ENCODE measurements at places on chromosomes 6 and 20. TPM values are rescaled to one million over a fixed set of nuclear protein-coding genes. Genes with fewer than 3 reads are reported as not detected.
A peak's percentile ranks its signal among the peaks of the same experiment; 100 is the strongest.

GRCh38 chr20:4053071-4053919, 37.9 kb upstream of the RNF24 start:
- no peak for DNase-seq

DNA sequence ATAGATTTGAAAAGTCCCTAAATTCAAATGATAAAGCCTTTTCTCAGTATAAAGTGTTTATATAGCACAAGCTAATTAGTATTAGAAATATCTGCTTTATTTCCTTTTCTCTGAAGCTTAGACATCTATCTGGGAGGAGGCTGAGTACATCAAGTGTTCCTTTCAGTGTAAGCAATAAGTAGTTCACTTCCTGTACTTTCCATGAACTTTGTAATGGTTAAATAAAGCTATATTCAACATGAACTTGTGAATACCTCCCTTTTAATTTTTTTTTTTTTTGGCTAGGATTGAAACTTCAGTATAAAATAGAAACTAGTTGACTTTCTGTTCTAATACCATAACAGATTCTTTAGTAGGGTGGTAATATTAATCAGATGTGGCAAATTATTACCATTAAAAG, 190.9 kb downstream of the CENPW start:
- DNase-seq = no peak

- no peak for DNase-seq
Measured at GRCh38 chr20:24376311-24377099, 92.9 kb upstream of the SYNDIG1 start.

DNA sequence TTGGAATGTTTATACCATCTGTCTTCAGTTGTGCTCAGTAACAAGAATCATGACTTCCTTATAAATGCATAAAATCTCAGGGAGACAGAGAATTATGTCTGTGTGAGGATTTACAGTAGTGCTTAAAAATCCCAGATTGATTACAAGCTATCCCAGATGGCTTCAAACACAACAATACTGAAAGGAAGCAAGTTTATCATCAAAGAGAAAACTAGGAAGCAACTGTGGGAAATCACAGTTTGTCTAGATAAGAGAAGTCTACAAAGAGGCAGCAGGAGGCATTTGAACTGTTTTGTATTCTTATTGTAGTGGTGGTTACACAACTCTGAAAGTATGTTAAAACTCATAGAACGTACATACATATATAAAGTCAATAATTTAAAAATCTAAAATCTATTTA, 104.4 kb upstream of the SALL4 start:
- DNase-seq = no peak

DNA sequence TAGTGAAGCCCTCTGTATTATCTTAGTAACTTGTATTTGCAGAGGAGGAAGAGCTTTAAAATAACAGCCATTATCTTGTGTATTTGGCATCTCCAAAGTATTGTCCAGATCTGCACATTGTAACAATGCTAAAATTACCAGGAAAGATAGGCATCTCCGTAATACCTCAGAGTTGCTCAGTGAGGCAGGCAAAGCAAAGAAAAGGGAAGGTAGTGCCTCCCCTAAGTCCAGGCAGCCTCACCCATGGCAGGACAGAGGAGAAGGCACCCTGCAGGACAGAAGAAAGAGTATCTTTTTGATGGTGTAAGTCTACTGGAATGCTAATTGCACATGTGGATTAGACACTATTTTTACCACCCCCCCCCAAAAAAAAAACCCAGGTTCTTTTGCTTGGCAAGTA, 13.6 kb upstream of the SSTR4 start:
- no peak for DNase-seq

GRCh38 chr6:97563529-97563928, 280.5 kb upstream of the MMS22L start:
- no peak for DNase-seq

DNA sequence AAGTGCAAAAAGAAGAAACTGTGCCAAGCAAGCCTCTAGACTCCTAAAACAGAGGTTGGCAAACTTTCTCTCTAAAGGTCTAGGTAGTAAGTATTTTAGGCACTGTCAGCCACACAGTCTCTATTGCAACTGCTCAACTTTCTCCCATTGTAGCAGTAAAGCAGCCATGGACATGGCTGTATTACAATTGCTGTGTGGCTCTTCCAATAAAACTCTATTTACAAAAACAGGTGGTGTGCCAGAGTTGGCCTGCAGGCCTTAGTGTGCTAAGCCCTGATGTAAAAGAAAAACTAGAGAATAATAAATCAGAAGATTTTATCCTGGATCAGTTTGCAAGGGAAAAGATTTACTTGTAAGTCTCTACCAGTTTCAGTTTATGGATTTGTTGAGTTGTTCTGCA, 74.0 kb downstream of the CRYBG1 start:
- DNase-seq = no peak

- DNase-seq = no peak
Measured at GRCh38 chr6:79584332-79584731, 46.8 kb upstream of the SH3BGRL2 start.

DNA sequence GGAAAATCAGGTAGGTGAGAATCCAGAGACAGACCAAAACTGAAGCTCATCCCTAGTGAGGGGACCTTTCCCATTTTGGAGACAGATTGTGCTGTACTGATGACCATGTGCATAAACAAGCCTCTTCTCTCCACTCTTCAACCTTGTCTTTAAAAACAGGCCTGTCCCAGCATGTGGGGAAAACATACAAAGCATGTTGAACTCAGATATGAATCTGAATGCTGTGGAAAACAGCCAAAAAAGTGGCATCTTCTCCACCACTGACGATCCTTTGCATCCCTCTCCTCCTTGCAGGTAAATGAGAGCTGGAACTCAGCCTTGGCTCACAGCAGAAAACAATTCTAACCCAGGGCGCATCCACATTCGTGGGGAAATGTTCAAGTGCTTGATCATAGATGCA, 123.7 kb upstream of the FOXQ1 start:
- no peak for DNase-seq

DNA sequence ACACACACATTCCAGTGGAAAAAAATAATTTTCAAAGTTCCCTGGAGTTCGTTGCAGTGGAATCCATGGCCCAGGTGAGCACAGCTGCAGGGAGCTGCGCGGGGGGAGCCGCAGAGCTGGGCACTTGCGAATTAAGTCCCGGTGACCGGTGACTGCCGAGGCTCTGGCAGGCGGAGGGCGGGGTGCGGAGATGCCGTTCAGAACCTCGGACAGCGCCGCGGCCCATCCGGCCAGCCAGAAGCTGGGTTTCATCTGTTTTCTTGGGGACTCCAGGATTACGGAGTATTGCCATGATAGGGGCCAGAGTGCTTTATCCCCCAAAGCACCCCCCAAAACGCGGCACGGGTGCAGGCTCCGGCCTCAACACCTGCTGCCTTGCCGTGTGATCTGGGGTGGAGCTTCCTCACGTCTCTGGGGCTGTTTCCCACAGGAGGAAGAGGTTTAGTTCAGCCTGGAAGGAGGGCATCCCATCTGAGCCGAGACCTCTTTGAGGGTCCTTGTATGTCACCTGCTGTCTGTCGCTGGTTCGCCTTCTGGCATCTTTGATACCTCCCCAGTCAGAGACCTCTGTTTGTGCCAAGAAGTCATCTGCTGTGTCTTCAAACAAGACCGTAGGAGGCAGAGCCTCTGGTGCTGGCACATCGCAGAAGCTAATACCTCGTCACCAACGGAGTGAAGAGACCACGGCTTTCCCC, 99.4 kb downstream of the YTHDF1 start:
- peak; percentile 56 for DNase-seq

DNA sequence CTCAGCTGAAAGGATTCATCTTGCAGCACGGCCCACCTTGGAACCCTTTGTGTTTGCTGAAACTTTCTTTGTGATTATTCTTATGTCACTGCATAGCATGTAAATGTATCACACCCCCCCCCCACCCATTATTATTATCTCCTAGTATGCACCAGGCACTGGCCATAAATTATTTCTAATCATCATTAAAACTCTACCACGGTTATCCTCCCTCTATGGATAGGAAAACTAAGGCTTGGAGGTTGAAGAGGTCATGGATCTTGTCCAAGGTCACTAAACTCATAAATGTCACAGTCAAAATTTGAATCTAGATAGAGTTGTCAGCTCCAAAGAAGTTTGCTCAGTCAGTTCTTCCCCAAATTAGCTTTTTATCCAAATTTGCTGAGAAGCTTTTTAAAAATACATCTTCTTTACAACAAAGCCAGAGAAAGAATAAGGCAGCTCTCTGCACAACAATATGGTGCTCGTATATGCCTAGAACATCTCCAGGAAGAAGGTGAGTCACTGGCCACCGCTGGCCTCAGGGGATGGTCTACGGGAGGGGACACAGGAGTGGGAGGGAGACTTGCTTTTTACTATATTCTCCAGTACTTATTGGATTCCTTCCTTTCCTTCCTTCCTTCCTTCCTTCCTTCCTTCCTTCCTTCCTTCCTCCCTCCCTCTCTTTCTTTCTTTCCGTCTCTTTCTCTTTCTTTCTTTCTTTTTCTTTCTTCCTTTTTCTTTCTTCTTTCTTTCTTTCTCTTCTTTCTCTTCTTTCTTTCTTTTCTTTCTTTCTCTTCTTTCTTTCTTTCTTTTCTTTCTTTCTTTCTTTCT, 134.5 kb downstream of the VEGFA start:
- no peak for DNase-seq

DNA sequence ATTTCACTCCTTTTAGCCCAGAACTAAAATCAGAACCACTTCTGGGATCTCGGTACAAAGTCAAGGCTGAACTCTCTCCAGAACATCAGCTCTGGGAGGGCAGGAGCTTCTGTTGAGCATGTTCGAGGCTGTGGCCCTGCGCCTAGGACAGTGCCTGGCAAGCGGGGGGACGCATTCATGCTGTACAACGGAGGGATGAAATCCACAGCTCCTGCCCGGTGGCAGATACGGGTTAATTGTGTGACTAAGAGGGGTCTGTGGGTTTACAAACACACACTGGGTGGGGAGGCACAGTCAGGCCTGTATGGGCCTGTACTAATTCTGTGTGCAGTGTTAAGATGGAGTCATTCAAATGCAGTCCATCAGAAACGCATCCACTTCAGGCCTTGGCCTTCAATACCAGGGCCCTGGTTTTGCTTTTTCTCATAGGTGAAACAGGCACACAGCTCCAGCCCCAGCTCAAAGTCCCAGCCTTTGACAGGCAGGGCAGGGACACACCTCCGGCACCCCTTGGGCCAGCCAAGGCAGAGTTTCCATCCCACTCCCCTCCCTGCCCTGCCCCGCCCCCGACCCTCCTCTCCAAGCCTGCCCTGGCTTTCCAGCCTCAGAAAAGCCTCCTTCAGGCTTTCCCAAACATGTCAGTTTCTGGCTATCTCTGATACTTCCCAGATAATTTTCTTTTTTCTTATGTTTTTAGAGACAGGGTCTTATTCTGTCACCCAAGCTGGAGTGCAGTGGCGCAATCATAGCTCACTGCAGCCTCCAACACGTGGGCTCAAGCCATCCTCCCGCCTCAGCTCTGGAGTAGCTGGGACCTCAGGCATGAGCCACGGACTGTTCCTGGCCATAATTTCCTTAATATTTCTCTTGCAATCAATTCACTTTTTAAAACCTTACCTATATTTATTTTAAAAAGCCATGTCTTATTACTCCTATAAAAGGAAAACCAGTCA, 109.8 kb downstream of the SULF2 start:
- DNase-seq = no peak

DNA sequence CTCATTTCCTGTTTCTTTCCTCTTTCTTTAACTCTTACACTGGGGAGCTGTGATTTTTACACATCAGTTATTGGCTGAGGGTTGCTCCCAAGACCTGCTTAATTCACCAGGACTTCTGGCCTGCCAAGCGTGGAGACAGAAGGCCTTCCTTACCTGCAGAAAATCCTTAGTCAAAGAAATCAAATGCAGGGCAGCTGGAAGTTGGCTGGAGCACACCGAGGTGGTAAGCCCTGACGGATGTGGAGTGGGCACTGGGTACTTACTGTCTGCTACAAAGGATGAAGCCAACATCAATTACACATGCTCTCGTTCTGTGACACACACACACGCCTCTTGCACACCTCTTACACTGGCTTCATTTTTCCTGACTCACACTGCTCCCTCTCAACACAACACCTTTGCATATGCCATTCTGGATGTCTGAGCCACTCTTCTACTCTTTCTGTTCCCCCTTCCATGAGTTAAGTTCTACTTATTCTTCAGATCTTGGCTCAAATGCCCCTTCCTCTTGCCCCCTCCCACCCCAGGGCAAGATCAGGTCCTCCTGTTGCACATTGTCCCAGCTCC, 61.6 kb downstream of the TTI1 start:
- no peak for DNase-seq

DNA sequence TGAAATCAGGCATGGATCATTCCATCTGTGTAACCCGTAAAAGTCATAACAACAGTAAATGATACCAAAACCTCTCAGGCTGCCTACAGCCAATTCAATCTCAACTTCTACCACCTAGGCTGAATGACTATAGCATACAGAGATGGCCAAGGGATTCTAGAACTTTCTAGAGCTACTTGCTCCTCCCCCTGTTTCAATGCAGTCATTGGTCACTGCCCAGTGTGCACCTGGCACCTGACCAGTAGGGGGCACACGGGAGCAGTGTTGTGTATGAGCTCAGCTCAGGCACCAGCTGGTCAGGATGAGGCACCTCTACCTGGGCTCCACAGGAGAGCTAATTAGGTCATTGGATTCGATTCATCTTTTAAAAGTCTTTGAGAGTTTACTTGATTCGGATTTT, 86.2 kb downstream of the PLEKHG1 start:
- DNase-seq = peak; percentile 13

- DNase-seq = no peak
Measured at GRCh38 chr20:9514072-9514460, 324 bp upstream of the LAMP5 start.

DNA sequence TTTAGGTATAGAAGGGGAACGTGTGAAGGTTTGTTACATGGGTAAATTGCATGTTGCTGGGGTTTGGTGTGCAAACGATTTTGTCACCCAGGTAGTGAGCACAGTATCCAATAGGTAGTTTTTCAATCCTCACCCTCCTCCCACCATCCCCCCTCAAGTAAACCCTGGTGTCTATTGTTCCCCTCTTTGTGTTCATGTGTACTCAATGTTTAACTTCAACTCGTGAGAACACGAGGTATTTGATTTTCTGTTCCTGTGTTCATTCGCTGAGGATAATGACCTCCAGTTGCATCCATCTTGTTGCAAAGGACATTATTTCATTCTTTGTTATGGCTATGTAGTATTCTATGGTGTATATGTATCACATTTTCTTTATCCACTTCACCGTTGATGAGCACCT, 11.6 kb upstream of the VNN1 start:
- DNase-seq = no peak

Gene MOCS3
- total RNA-seq = 17.2 TPM

Gene THBS2
- not detected for total RNA-seq

Gene AVP
- total RNA-seq = not detected

Gene SLC17A3
- total RNA-seq = 29.5 TPM

Gene NKX2-2
- not detected for total RNA-seq

Gene LAMA4
- total RNA-seq = 12.4 TPM

Gene OPRM1
- not detected for total RNA-seq

Gene GPLD1
- total RNA-seq = 1.3 TPM

Gene CSE1L
- 117 TPM for total RNA-seq
